ENCODE measurements at places on chromosomes 16 and 17.
A peak's percentile ranks its signal among the peaks of the same experiment; 100 is the strongest.

GRCh38 chr16:82899731-82900450 lies 273.1 kb downstream of the CDH13 start:
- H3K4me3 ChIP-seq = no peak overlapping the region
- DNase-seq = no peak
- no peaks in the 10 kb centered on the region for H3K4me1 ChIP-seq
- no peaks in the 10 kb centered on the region for H3K36me3 ChIP-seq
- no peaks in the 10 kb centered on the region for H3K27me3 ChIP-seq
- no peak overlapping the region for H3K27ac ChIP-seq

- no peaks in the 10 kb centered on the region for H3K27me3 ChIP-seq
- H3K36me3 ChIP-seq = peaks cover 38% of the 10 kb centered on the region
These were observed 13.6 kb downstream of the HEATR6 start for GRCh38 chr17:60065136-60065535.

DNA sequence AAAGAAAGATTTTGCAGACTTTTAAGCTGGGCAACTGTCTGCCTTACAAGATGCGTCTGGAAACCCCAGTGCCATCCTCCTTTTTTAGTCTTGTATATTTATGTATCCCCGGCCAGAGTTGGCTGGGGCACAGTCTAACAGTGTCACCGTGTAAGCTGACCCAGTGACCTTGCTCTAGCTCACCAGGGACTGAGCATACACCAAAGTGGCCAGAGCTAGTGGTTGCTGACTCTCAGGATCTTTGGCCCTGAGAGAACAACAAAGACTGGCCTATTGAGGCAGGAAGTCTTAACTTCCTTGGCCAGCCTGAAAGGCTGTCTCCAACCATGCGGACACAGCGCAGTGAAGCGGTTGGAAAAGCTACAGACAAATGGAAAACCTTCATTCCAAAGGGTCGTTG lies 745.2 kb downstream of the WWOX start:
- no peaks in the 10 kb centered on the region for H3K27me3 ChIP-seq
- H3K4me3 ChIP-seq = no peak overlapping the region
- no peak overlapping the region for H3K27ac ChIP-seq
- DNase-seq = no peak

- H3K4me3 ChIP-seq = no peak overlapping the region
- peak overlapping the region; percentile 12 for H3K27ac ChIP-seq
- H3K36me3 ChIP-seq = no peaks in the 10 kb centered on the region
- H3K27me3 ChIP-seq = no peaks in the 10 kb centered on the region
- DNase-seq = no peak
These were observed 587.7 kb downstream of the MAF start for GRCh38 chr16:79012671-79013434.

DNA sequence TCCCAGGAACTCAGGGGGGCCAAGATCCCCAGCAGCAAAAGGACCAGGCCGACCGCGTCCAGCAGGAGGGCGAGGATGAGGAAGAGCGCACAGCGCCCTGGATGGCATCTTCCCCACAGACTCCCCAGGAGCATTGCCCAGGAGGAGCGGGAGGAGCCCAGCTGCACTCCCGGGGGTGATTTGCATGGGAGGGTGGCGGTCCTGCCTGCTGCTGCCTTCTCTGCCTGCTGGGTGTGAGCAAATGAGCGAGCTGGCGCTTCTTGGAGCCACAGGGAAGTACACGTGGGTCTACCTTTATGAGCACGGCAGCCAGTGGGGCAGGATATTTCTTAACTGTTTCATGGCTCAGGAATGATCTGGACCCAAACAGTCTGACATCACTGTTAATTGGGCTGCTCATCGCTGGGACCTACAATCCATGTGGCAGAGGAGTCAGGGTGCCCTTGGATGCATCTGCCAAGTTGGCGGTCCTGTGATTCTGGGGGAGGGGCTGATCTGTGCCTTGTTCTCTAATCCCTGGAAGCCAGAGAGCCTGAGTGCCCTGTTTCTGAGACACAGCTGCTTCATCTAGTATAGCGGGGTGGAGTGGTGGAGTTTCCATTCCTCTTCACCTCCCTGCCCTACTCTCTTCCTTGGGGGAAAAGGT lies at the start of gene TMEM238L:
TSS of gene TMEM238L (minus strand) at position 270 of the 646 bp plus-strand sequence. CDS start at position 134, 136 bp downstream.
- DNase-seq = no peak
- no peaks in the 10 kb centered on the region for H3K4me1 ChIP-seq
- H3K36me3 ChIP-seq = no peaks in the 10 kb centered on the region
- H3K27ac ChIP-seq = no peak within 1 kb of the TSS
- no peak within 1 kb of the TSS for H3K4me3 ChIP-seq

DNA sequence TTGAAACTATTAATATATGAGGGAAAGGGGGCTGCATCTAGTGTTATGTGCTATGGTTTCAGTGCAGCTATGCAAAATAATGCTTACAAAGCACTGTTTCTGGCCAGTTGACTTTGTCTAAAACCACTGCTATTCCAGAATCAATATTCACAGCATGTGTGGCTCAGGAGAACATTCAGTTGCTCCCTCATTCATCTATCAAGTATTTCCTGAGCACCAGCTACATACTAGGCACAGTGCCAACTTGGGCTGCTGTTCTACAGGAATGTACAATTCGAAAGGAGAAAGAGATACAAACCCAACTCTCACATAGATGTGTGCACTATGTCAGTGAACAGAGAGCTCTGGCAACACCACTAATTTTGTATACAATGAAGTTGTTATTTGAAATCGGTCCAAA lies 183.0 kb downstream of the PHKB start:
- no peak overlapping the region for H3K27ac ChIP-seq
- DNase-seq = no peak
- no peak overlapping the region for H3K4me3 ChIP-seq
- H3K27me3 ChIP-seq = no peaks in the 10 kb centered on the region
- peaks cover 13% of the 10 kb centered on the region for H3K36me3 ChIP-seq

GRCh38 chr17:50507871-50508572 lies at the start of gene MYCBPAP:
Gene MYCBPAP, plus strand, starts transcription at chr17:50508439. Its CDS starts 236 bp downstream, at chr17:50508675.
- H3K27ac ChIP-seq = peak within 1 kb of the TSS; percentile 94
- H3K4me3 ChIP-seq = peak within 1 kb of the TSS; percentile 91
- H3K27me3 ChIP-seq = peaks cover 10% of the 10 kb centered on the region
- no peaks in the 10 kb centered on the region for H3K36me3 ChIP-seq
- peak; percentile 85 for DNase-seq
- H3K4me1 ChIP-seq = peaks cover 37% of the 10 kb centered on the region

- no peak overlapping the region for H3K27ac ChIP-seq
- no peak for DNase-seq
- H3K4me3 ChIP-seq = no peak overlapping the region
- H3K27me3 ChIP-seq = no peaks in the 10 kb centered on the region
- peaks cover 6% of the 10 kb centered on the region for H3K4me1 ChIP-seq
These were observed 16.2 kb downstream of the WWOX start for GRCh38 chr16:78115659-78116058.

DNA sequence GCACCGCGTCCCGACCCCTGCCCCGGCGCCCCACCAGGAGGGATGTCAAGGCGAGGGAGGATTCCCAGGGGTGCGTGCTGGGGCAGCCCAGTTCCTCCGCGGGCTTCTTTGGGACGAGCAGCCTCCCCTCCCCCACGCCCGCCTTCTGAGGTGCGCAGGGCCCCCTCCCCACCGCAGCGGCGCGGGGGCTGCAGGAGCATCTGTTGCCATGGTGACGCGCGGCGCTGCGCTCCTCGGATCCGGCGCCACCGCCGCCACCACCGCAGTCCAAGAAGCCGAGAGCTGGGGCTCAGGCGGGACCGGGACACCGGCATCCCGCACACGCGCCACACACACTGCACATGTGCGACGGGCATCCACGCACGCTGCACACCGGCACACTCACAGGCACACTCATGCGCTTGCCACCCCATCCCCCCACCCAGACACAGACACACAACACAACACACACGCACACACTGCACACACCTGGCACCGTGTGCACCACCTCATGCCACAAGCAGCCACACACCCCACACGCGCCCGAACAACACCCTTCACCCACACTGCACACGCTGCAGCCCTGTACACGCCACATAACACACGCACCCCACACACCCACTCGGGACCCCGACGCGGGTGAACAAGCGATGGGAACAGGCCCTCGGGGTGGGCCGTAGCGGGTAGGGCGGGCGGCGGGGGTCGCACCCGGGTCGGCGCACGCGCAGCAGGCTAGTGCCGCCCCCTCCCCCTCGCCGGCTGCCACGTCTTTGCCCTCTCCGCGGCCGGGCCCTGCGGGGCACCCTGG lies 17.0 kb downstream of the ENPP7 start:
- peaks cover 64% of the 10 kb centered on the region for H3K27me3 ChIP-seq
- no peak overlapping the region for H3K4me3 ChIP-seq
- H3K36me3 ChIP-seq = no peaks in the 10 kb centered on the region
- no peak for DNase-seq
- peaks cover 6% of the 10 kb centered on the region for H3K4me1 ChIP-seq
